RCC 7860 (cell line): ENCODE measurements at places on chromosomes 4 and X.

- DNase-seq, result no peak
Measured at GRCh38 chr4:152665691-152666395, 14.0 kb downstream of the TMEM154 start.

DNA sequence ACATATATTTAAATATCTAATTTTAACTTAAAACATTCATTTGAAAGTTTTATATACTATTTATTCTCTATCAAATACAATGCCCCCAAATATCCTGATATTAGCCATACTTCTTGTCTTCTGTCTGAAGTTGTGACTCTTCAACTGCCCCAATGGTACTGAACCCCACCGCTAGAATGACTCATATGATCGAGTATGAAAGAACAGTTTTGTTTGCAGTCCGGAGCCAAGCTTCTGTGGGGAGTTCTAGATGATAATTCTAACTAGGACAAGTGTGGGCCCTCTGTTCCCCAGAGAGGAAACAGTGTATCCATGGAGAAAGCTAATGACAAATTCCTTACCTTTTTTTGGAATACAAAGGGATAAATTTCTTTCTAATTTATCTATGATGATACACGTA, 24.7 kb upstream of the CT47A1 start:
- DNase-seq, result no peak

- DNase-seq, result no peak
Measured at GRCh38 chr4:164402554-164402953, 351.4 kb upstream of the SMIM31 start.

DNA sequence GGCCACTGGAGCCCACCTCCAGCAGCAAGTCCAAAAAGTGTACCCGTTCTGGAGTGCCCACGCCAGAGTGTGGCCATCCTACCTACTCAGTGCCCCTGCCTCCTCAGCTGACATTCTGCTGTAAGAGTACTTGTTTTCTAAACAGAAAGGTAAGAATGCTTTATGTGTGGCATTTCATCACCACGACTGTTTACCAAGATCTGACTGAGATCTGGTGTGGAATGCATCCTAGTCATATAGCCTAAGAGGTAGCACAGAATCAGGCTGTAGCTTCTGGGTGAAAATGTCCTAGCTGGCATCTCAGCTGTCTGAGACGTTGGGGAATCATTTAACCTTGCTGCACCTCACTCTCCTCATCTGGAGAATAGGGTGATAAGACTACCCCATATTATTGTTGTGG, 638.7 kb upstream of the TENM3 start:
- no peak for DNase-seq

DNA sequence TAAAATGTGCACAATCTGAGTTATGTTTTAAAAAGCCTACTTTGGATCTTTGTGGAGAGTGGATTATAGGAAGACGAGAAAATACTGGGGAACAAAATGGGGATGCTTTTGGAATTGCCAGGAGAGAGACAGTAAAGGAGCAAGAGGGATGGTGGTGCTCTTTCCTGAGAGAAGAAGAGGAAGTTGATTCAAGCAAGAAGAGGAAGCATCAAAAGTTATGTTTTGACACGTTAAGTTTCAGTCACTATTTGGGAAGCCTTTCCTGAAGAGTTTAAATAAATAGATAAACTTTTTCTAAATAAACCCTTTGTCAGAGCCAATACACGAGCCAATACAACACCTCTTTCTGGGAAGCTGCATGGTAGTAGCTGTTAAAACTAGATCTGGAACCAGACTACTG, 394.1 kb downstream of the GALNTL6 start:
- no peak for DNase-seq

- no peak for DNase-seq
Measured at GRCh38 chr4:68256284-68256683, 10.8 kb upstream of the TMPRSS11B start.

GRCh38 chr4:121567748-121568147, 129.0 kb downstream of the ANXA5 start:
- DNase-seq, result no peak

DNA sequence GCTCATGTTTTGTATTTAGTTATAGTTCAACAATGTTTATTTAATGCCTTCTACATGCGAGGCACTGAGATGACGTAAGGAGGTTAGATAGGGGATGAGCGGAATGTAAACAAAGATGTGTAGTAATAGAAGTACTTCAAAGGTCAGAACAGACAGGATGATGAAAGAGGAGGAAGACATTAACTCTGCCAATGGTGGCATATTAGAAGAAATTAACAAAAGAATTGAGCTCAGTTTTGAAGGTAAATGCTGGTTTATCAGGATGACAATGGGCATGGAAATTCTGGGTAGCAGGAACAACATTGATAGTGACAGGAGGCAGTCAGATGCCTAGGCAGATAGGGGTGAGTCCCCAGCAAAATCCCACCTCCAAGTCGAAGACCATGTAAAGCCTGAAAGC, 62.3 kb upstream of the PGRMC2 start:
- DNase-seq, result peak; percentile 23

DNA sequence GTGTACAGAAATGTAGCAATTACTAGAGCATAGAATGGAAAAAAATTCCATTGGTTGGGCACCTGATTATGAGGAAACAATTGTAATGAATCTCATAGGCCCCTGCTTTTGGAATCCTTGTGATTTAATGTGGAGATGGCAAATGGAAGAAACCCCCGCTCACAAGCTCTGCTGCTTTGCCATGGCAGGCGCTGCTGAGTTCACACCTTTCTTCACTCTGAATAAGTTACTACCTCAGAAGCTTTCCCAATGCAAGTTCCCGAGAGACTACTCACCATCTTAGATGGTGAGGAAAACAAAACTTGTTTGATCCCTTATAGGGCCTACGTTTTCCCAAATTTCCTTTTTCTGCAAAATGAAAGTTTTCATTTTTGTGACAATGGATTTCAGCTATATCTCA, 266.6 kb upstream of the TAPT1 start:
- no peak for DNase-seq

GRCh38 chr4:105162123-105162796, 15.6 kb downstream of the TET2 start:
- DNase-seq, result no peak

DNA sequence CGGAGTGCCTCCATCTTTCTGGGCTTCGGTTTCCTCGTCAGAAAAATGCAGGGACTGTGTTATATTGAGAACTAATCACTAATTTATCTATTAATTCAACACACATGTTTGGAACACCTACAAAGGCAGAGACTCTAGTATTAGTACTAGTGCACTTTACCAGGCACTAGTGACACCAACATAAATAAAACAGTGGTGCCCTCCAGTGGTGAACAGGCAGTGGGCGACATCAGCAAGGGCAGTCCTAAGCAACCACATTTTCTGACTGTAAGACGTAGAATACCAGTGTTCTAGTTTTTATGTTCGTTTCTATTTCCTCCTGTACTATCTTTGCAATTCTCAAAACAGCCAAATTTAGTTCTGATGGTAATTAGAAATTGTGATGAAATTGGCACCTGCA, 69.1 kb upstream of the UCP1 start:
- DNase-seq, result no peak

GRCh38 chr4:141995056-141995455, 358.7 kb downstream of the IL15 start:
- DNase-seq, result no peak

DNA sequence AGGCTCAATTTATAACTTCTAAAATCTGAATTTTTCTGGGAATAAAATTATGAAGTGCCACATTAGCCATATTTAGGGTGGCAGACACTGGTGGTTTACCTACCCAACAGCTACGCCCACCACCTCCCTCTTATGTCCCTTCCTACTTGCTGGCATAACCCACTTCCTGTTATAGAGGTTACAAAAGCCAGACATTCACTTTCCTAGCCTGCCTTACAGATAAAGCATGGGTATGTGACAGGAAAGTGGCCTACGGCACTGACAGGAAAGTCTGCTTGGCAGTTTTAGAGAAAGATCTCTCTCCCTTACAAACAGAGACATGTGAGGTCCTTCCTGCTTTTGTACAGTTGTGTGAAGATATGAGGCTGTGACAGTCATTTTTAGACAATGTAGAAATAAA, 12.4 kb downstream of the DDX53 start:
- no peak for DNase-seq

GRCh38 chr4:4383085-4383484, 3.8 kb upstream of the NSG1 start:
- DNase-seq, result no peak

DNA sequence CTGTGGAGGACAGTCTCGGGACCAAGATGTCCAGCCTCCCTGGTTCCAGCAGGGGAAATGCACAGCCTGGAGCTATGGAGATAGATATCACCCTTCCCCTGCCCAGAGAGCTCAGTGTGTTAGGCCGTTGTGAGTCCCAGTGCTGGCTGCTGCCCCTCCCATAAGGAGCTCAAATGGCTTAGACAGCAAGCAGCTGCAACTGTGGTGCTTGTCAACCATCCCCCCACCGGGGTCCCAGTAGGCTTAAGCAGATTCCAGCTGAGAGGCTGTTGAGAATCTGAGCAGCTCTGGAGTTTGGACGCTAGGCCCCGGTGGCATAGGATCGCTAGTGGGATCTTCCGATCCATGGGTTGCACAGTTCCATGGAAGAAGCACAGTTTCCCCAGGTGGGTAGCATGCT, 181.8 kb upstream of the POF1B start:
- DNase-seq, result no peak

- no peak for DNase-seq
Measured at GRCh38 chr4:4524364-4524763, 17.5 kb downstream of the STX18 start.

DNA sequence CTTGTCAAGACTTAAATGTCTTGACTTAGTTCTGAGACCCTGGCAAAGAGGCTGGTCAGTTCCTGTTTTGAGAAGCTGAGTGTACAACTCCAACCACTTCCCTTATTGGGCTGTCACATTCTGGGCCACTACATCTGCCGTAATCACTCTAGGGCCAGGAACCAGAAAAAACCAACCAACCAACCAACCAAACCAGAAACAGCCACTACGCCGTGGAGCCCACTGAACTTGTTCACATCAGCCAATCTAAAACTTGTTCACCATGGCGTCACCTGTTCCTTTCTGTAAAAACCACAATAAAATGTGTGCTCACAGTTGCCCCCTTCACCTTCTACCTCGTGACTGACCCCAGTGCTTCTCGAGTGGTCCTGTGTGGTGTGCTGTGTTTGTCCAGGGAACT, 107.3 kb downstream of the JADE1 start:
- DNase-seq, result no peak

DNA sequence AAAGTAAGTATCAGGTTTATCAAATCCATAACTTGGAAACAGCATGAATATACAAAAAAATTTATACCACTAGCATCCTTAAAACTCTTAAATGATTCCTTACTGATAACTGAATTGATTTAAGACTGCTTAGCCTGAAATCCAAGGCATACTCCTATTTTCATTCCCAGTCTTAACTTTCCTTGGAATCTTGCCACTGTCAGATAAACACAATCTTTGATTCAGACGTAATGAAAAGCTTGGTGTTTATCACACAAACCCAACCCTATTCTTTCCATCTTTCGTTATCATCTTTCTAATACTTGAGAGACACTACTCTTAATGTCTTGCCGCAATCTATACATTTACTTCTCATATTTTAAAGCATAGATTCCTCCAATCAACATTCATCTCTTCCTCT, 19.1 kb downstream of the C4orf17 start:
- DNase-seq, result no peak

DNA sequence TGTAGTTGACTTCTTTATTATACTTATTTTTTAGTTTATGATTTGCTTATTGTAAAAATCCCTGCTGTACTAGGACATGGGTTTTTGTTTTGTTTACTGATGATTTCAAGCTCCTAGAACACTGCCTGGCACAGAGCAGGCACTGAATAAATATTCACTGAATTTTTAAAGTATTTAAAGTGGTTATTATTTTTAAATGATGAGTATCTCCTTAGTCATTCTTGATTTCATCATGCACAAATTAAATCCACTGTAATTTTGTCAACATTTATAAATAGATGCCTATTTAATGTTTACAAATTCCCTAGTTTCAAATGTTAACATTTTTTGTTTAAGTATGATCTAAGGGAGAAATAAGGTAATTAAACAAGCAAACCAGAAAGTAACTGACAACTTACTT, 367.9 kb upstream of the SLIT2 start:
- DNase-seq, result no peak

DNA sequence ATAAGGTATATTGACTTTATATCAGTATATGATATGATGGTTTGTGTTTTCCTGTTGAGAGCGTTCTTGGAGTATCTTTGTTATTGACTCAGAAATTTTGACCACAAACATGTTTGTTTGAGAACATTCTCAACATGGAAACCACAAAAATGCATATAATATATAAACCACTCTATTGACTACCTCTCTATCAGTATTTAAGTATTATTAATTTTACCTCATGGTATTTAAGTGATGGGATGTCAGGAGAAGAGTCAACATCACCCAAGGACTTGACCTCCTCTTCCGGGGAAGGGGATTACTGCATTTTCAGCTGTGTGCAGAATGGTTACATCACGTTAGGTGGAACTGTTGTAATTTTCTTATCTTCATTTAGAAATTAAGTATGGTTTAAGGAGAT, 54.3 kb upstream of the PUDP start:
- no peak for DNase-seq
